Left forelimb (tissue), 1 donor: ENCODE measurements at places on chromosomes 3 and 15.
A peak's percentile ranks its signal among the peaks of the same experiment; 100 is the strongest.

GRCh38 chr15:80072285-80072994 lies 13.0 kb downstream of the ZFAND6 start:
- no peak for DNase-seq

DNA sequence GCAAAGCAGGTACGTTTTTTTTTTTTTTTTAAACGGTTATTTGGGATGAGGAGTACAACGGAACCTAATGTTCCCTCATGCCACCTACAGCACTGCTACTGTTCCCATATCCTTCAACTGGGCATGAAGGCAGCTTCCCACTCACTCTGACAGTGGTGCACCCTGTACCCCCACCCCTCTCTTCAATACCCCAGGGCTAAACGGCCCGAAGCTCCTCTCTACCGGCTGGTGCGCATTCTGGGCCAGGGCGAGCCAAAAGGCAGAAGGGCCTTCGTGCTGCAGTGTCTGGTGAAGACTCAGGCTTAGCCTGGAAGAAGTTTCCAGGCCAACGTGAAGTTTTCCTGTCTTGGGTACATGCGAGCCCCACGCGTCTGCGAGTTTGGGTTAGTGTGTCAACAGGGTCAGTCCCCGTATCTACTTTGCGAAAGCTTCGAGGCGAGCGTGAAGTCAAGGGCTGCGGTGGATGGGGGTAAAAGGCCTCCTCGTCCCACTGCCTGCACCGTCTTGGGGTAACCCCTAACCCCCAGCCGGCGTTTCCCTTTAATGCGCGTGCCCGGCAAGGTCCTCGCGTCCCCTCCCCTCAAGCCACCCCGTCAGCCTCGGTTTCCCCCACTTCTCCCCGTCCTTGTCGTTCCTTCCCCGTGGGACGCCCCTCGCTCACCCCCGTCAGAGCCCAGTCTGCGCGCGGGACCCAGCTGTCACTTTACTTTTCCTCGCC lies 765 bp upstream of the UBE2E2 start:
- no peak for DNase-seq

GRCh38 chr3:177836671-177837070 lies 639.4 kb upstream of the TBL1XR1 start:
- no peak for DNase-seq

DNA sequence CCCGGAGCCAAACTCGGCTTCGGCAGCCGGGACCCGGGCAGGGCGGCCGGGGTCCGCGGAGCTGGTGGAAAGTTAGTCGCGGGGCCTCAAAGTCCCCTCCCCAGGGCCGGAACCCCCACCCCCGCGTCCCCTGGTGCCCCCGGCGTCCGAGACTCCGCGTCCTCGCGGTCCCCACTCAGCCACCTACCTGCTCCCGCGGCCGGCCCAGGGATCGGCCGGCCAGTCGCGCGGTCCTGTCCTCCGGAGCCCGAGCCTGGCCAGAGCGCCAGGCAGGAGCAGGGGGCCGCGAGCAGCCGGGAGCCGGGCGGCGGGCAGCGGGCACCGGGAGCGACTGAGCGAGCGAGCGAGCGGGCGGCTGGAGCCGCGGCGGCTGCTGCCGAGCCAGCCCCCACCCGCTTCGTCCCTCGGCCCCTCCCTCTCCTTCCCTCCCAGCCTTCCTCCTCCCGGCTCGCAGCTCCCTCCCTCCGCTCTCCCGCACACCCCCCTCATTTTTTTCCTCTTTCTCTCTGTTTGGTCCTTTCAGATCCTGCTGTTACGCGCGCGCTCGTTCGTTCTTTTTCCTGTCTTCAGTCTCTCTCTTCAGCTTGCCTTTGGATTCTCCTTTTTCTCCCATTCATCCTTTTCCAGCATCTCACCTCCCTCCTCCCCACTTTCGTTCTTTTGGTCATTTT lies at the start of gene MEGF11:
Gene MEGF11 (minus strand): TSS at position 333 of the 671 bp plus-strand sequence. CDS start 125,347 bp downstream, outside the sequence.
- DNase-seq, result no peak

DNA sequence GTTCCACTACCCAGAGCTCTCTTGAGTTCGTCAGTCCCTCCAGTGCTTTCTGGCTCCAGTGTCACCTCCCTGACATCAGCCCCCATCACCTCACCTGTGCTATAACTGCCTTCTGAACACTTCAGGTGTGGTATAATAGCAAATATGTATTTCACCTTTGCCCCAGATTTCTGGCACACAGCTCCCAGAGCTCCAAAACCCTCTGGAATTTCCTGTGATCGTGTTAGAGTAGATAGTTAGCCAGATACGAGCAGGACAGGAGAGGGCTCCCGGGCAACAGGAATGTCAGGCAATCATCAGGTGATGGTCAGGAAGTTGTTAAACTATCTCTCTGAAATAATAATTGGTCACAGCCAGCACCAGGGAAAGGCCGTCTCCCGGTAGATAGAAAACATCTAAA lies 22.6 kb upstream of the LIMD1 start:
- no peak for DNase-seq

DNA sequence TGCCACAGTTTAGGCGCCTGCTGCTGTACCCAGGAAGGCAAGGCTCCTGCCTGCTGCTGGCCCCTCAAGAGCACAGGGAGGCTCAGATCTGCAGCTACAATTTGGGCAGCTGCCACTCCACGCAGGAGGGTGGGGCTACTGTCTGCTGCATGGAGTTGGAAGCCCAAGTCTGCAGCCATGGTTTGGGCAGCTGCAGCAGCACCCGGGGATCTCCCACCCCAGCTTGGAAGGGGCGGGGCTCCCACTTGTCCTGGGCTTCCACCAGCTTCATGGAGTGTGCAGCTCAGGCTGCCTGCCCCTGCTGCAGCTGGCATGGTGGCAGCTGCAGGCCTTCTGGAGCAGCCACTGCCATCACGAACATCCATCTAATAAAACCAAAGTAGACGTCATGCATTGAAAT lies 512.9 kb downstream of the PYDC2 start:
- DNase-seq, result peak; percentile 61

GRCh38 chr3:114827495-114827894 lies 319.6 kb downstream of the ZBTB20 start:
- DNase-seq, result no peak

DNA sequence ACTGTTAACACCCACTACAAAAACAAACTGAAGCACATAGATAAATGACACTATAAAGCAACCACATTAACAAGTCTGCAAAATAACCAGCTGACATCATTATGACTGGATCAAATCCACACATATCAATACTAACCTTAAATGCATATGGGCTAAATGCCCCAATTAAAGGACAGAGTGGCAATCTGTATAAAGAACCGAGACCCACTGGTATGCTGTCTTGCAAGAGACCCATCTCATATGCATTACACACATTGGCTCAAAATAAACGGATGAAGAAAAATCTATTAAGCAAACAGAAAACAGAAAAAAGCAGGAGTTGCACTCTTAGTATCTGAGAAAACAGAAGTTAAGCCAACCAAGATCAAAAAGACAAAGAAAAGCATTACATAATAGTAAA lies 1375.4 kb downstream of the ZPLD1 start:
- no peak for DNase-seq

DNA sequence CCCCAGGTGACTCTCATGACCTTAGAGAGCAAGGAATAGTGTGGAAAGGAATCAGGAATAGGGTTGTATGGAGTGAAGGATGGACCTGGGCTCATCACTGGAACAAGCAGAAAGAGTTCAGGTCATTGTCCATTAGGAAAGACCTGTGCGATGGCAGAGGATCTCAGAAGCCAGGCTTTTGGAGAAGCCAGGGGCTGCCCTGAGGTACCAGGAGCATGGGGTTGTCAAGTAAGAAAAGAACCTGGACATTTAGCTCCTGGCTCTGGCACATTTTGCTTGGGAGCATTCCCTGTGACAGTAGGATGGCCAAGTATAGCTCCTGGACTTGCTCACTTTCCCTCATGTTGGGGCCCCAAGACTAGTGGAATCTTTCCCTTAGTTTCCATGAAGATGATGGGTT lies 52.9 kb upstream of the MANF start:
- no peak for DNase-seq

DNA sequence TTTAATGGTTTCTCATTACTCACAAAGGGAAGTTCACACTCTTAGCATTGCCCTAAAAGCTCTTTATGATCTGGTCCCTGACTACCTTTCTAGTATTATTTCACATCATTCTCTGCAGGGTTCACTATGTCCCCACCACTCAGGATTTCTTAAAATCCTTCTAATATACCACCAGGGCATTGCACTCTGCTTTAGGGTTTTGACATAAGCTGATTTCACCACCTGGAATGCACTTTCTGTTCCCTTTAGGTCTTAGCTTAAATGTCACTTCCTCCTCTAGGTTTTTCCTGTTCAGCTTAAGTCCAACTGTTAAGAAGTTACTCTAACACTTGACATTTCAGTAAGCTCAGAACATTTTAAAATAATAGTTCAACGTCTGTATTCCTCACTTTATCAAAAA lies 81.7 kb downstream of the HCN4 start:
- no peak for DNase-seq

GRCh38 chr3:100836661-100837060 lies 127.4 kb downstream of the TFG start:
- DNase-seq, result no peak

DNA sequence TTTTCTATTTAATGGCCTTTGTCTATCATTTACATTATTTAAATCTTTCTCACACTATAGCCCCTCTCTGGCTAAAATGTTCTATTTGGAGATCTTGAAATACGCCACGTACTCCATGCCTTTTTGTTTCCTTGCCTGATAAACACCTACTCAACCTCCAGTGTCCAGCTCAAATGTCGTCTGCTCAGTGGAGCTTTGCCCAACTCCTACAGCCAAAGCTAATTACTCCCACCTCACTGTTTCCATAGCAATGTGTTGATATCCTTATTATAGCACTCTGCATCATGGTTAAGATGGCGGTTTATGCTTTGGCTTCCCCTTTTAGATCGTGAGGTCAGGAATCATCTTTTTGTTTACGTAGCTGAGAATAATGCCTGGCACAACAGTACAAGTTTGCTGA lies 55.9 kb downstream of the NGLY1 start:
- no peak for DNase-seq

GRCh38 chr3:46989146-46989810 lies 9.8 kb downstream of the NBEAL2 start:
- no peak for DNase-seq

GRCh38 chr3:177211503-177212277 lies 14.4 kb upstream of the TBL1XR1 start:
- no peak for DNase-seq

- DNase-seq, result no peak
Measured at GRCh38 chr15:92109191-92109873, 255.8 kb downstream of the SLCO3A1 start.

DNA sequence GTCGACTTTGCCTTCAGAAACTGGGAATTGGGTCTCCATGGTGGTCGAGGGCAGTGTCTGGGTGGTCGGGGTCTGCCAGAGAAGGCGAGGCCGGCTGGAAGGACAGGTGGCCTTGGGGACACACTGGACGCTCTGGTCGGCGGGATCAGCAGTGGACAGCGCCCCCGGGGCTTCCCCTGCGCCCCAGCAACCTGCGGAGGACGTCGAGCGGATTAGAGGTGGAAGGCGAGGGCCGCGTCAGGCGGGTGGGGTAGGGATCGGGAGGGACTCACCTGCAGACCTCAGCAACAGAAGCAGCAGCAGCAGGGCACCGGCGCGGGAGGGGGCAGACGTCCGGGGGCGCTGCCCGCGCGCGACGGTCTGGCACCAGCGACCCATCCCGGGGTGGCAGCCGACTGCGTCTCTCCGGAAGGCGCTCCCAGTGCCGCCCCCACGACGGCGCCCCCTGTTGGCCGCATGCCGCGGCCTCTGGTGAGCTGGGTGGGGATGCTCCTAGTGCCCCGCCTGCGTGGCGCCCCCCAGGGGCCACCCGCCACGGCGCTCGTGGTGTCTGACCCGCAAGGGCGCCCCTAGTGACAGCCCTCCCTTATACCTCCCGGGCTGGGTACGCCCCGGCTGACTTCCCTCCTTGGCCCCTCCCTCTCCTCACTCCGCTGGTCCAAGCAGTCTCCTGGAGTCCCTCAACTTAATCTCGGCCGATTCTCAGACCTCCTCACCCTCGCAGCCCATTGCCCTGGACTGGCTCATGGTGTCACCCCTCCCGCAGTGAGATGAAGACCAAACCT lies at the start of gene PRSS50:
Gene PRSS50 (minus strand): TSS at position 423 of the 785 bp plus-strand sequence. CDS start 45 bp downstream, at position 378.
- DNase-seq, result no peak
